ENCODE measurements at places on chromosomes 1 and 21. TPM values are rescaled to one million over a fixed set of nuclear protein-coding genes. Genes with fewer than 3 reads are reported as not detected.

DNA sequence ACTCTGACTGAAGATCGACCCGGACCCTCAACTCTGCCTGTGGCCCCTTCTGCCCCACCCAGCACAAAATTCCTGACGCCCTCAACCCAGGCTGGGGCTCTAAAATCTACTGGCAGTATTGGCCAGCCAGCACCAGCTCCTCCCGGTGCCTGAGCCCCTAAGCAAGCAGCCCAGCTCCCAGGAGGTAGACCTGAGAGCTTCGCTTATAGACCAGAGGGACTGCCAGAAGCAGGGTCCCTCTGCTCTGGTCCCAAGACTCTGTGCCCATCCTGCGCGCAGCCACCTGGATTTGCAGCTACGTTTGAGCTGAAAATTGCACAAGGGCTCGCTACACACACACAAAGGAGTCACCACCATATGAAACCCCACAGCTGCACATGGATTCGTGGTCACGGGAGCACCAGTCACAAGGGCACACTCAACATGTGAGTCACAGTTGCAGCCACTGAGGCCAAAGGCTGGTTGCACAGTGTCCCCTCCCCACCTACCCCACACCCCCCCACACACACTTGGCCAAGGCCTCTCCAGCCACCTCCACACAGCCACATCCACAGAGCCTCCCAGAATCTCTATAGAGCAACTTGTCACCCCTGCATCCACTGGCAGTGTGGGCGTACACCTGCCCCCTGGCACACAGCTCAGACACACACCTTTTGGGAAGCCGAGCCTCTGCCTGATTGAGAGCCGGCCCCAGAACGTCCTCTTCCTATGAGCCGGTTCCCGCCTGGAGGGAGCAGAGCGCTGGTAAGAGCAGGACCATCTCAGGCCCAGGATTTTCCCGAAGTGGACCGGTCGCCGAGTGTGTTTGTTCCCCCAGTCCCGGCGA is 1.1 kb upstream of the DMBX1 start:
- no peak for DNase-seq

Gene DYRK3
- total RNA-seq = 0.33 TPM

GRCh38 chr1:106360252-106360651 is 696.2 kb upstream of the PRMT6 start:
- no peak for DNase-seq

Gene TOMM40L
- total RNA-seq = 12.4 TPM

DNA sequence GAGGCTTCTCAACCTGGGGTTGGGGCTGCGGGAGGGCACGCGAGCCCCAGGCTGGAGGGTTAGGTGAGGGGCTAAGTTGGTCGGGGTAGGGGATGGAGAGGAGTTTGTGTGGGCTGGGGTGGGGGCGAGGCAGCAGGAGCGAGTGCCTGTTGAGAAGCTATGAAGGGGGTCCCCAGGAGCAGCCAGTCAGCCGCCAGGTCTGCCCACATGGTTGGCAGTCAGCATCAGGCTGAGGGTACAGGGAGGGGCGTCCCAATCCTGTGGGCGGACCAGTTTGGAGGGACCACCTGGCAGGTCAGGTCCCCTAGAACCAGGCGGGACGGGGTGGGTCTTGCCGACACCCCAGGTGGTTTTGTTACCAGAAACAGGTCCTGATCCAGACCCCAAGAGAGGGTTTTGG is 400 bp upstream of the TRIM17 start:
- no peak for DNase-seq

DNA sequence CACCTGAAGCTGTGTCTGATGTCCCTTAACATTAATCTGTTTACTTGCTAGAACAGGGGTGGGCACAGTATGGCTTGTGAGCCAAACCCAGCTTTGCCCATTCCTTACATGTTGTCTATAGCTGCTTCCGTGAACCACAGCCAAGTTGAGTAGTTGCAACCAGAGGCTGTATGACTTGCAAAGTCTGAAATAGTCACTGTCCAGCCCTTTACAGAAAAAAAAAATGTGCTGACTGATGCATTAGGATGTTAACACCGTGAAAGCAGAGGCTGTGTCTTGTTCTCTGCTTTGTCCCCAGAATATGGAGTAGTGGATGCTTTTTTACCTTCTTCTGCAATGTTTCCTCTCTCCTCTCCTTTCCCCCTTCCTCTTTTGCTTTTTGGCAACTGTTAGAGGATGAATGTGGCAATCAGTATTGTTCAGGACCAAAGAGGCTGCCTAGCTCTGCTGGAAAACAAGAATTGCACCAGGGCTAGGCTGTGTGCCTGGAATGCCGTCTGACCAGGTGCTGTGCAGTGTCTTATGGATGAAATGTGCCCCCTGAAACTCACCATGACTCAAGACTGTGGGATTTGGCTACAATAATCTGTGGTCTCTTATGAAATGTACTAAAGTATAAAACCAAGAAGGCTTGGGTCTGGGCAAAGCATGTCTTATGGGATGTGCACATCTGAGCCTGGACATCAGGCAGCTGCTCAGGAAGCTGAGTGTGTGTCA is 79.6 kb upstream of the GCLM start:
- no peak for DNase-seq

- no peak for DNase-seq
Measured at GRCh38 chr1:100713626-100714025, 5.9 kb upstream of the VCAM1 start.

DNA sequence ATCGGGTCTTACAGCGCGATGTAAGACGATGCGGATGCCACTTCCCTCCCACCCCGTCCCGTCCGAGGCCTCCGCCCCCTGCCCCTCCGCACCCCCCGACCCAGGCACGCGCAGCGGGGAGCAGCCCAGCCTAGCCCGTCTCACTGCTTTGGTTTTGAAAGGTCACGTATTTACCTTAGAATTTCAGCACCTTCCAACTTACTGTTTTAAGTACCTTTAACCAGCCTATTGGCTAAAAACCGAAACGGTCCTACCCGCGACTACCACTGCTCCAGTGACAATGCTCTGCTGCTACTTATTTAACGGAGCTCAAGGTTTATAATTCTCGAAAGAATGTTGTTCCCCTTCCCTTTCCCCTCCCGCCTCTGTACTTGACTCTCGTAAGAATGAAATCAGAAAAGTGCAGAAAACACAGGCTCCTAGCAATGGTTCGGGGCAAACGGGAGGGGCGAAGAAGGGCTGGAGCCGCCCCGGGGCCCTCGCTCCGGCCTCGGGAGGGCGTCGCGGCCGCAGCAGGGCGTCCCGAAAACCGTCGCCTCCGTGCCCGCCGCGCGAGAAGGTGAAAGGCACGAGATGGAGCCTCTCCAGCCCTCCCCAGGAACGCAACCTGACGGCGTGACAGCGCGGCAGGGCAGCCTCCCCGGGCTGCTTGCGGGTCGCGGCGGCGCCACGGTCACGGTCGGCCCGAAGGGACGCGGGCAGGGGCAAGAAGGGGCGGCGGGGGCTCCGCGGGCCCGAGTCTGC is 667 bp downstream of the TMEM50B start:
- DNase-seq = peak; percentile 22

Gene FNDC10
- 0.46 TPM for total RNA-seq

DNA sequence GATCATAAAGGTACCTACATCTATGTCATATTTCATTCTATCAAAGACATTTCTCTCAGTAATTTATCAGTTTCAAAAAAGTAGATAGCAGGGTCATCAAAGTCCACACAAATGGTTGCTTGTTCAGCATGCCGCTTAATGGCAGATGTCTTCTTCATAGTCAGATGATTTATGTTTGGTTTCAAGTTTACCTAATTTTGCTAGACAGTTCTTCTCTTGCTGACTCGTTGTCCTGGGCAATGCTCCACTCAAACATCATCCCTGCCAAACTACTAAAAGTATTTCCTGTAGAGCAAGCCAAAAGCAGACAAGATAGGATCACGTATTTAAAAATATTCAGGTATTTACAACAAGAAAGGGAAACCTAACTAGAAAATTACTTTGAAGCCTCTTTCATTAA is 13.6 kb downstream of the NUP210L start:
- DNase-seq = no peak

- DNase-seq = no peak
Measured at GRCh38 chr21:33748903-33749302, 106.6 kb downstream of the ITSN1 start.

Gene HORMAD1
- total RNA-seq = 1.4 TPM

- no peak for DNase-seq
Measured at GRCh38 chr1:150563340-150564038, 14.3 kb downstream of the ADAMTSL4 start.

GRCh38 chr21:26169061-26169610 is 1.4 kb downstream of the APP start:
- DNase-seq = peak; percentile 39

DNA sequence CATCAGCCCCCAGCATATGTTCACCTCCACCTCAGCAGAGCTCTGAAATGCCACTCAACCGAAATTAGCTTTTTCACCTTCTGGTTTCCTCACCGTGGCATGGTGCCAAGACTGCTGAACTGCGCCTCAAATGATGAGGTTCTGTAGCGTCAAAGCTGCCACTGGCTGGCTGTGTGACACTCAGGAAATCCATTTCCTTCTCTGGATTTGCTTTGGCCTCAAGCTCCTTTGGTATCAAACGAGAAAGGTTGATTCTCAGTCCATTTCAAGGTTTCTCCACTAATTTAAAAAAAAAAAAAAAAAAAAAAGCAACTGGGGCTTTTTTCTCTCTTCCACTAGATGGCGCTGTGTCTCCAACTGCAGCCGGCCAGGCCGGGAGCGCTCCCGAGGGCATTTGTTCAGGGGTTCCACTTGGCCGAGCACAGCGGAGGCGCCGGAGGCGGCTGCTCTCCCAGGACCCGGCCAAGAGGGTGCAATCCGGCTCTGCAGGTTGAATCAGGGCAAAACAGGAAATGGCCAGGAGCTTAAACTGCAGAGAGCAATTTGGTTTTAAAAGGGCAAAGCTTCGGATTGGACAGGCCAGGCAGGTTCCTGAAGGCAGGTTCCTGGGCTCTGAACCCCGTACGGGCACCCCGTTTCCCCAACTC is 26.5 kb upstream of the PLA2G2C start:
- peak; percentile 58 for DNase-seq

DNA sequence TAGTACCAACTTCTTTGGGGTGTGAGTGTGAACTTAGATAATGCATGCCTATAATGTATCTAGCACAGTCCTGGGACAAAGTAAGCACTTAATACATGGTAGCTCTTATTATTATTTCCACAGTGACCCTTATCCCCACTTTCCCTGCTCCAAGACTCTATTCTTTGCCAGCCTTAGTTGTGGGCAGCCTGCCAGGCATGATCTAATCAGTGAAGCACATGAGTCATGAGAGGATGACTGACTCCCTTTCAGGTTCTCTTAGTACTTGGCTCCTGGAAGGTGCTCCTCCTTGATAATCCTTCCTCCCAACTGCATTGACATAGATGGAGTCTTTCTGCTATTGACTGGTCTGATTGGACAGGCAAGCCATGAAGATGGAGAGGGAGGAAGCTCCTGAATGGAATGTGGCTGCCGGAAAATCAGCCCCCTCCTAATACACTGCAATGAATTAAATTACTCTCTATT is 17.4 kb upstream of the GNG12 start:
- DNase-seq = no peak

GRCh38 chr1:200991097-200991614 is 32.4 kb downstream of the KIF21B start:
- DNase-seq = no peak

GRCh38 chr1:204286831-204287421 is 72.8 kb downstream of the PLEKHA6 start:
- DNase-seq = peak; percentile 26

Gene NAV1
- 2.3 TPM for total RNA-seq

DNA sequence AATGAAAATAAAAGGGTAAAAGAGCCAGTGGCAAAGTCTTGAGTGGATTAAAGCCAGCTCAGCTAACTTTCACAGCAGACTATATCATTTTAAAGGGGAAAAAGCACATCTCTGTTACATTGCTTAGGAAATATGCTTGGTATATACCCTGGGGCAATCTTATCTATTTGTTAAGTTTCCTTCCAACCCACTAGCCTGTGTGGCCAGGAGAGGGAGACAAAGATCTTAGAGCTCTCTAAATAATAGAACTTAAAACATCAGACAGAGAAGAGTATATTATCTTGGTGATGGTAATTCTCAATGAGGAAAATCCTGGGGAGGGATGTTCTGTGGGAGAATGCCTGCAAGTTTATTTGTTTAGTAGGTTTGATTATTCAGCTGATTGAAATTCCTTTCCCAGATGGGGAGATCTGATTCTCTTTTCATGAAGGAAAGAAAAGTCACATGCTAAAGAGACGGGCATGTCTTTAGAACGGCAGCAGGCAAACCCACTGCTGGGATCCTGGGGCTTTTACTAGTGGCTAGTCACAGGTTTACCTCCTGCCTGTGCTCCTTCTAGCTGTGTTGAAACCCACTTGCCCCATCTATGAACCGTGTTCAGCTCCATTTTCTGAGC is 3.6 kb downstream of the KCNE2 start:
- DNase-seq = no peak

DNA sequence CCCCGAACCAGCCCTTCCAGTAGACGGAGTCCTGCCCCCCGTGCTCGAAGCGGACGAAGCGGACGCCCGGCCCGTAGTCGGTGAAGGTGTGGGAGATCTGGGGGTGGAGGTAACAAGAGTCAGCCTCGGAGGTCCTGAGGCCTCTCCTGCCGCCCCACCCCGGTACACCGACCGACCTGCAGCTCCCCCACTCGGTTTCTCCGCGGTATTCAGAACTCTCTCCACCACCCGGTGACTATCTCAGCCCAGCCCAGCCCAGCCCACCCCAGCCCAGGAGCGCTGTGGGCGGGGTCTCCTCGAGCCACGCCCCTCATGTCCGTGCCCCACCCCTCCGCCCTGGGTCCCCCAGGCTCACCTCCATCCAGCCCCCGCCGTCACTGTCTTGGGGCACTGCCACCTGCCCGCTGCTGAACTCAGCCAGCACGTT is 5.5 kb downstream of the FBXO2 start:
- peak; percentile 36 for DNase-seq

DNA sequence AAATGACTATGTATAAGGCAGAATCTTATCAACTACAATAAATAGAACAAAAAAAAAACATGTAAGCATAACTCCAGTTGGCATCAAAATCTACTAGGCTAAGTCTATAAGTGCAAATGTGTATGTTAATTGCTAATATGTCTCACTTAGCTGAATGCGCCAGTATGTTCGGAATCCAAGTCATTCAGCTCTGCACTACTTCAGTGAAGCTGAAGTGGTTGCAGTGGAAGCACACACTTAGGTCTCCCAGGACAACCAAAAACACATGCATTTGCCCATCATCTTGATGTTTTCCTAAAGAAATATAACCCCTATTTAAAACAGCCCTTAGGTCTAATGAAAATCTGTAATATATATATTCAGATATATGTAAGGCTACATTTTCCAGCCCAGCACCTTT is 41.0 kb upstream of the RGS2 start:
- DNase-seq = no peak

DNA sequence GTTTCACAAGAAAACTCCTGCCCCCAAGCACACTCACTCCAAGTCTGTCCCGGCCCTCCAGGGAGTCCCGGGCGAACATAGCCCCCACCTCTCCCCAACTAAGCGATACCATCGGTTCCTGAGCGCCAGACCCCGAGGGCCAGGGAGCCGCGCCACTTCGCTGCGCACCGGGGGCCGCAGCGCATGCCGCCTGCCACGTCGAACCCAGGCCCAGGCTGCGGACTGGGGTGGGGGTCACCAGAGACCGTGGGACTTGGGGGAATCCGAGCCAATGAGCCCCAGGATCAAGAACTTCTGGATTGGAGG is 801 bp downstream of the RSPO1 start:
- DNase-seq = no peak

- no peak for DNase-seq
Measured at GRCh38 chr1:116261227-116261626, 111.8 kb upstream of the ATP1A1 start.

Gene UTS2
- 5.9 TPM for total RNA-seq

Gene CADM3
- 0.37 TPM for total RNA-seq

Gene IL20
- total RNA-seq = not detected

Gene AVPR1B
- not detected for total RNA-seq

All from activated B cell treated with CpG ODN at 0.5 μM for 24 hours (primary cell).